Activated CD8-positive, alpha-beta memory T cell treated with anti-CD3 and anti-CD28 coated beads for 24 hours (primary cell): ENCODE measurements at places on chromosomes 7 and 10.

DNA sequence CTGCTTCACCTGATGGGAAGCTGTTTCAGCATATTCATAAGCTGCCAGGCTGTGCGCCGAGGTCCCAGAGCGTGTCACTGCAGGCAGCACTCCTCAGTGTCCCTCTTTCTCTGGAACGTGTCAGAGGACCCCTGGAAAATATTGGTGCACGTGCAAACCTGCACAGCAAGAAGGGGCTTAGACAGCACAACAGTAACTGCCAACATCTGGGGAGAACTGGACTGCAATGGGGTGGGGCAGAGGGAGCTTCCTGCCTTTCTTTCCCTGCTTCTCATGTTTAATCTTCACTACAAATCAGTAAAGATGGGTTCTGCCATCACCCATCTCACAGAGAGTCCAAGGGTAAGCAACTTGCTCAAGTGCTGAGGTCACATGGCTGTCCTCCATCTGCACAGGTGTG lies 86.5 kb upstream of the GPR26 start:
- no peak for DNase-seq

- DNase-seq, result no peak
These were observed 23.1 kb downstream of the TCAF1 start for GRCh38 chr7:143878884-143879283.

DNA sequence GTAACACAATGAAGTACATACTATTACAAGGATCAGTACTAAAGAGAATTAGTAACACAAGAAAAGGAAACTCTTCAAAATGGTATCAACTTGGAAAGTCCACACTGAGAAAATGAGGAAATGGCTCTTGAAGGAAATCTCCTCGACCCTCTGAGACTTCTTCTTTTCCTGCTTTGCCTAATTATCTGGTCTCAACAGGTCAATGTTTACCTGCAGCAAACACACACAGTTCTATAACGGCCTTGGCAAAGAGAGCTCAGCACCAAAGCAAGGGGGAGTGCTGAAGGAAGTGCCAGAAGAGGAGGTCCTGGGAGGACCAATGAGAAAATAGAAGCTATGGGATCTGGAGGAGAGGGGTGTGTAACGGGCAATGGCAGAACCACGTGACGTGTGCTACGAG lies 21.9 kb downstream of the CHCHD3 start:
- DNase-seq, result no peak

DNA sequence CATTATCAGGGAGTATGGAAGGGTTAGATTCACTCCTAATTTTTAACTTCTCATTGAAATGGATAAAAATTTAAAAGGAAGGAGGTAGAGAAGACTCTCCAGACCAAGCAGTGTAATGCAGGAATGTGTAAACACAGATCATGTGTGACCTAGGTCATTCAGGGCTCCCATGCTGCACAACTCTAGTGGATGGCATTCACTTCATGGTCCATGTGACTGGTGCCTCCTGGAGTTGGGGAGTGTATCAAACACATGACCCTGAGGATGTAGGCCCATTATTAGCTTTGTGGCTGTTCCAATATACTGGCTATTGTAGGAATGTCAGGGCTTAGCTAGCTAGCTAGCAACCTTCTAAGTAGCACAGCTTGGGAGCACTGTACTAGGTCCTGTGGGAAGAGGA lies 109.9 kb downstream of the SLC25A13 start:
- no peak for DNase-seq

GRCh38 chr10:27646604-27647175 lies 98.9 kb downstream of the MKX start:
- no peak for DNase-seq

DNA sequence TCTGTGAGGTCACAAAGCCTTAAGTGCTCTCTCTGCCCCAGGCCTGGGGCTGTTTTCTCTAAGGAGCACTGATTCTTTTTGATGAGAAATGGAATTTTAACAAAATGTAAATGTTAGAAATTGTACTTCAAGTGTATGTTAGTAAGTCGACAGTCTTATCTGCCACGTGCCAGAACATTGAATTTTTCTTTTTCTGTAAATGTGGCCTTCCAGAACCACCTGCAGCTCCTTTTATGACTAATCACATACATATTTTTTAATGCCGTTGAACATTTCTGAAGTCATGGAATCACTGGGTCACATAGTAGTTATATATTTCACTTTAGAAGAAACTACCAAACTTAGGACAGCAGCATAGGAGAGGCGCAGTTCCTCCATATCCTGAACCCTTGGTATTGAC lies 38.0 kb downstream of the UBE3C start:
- DNase-seq, result no peak
